Activated T-helper 1 cell treated with anti-CD3 and anti-CD28 coated beads, Interleukin-2, amount 50 U/mL, for 16 hours (primary cell): ENCODE measurements at places on chromosomes 5 and 9.

DNA sequence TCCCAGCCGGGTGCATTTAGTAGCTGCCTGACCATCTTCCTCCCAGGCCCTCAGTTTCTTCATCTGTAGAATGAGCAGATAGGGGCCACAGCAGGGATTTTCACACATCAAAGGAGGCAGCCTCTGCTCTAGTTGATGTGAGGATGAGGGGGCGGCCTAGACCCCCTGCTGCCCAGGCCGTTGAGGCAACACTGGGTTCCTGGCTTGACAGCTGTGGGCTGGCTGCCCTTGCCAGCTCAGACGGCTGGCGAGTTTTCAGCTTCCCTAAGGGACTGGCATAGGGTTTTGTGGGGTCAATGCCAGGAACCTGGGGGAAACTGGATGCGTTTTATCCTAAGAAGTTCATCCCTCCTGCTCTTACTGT is 49.6 kb downstream of the NDST1 start:
- DNase-seq: no peak

DNA sequence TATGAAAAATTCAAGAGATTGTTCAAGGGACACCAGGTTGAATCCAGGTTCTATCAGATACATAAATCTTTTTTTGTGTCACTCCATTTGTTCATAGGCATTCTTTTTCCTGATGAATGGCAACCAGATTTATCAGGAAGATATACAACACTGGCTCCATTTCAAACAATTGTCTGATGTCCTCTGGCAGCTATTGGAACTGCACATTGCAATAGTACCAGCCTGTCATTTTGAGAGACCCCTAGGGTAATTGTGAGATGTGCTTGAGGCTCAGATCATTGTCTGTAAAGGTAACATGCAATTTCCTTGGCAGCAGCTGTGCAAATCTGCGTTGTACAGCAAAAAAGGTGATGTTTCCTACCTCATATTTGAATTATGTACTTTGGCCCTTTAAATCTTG is 25.9 kb downstream of the KCTD16 start:
- DNase-seq: no peak

DNA sequence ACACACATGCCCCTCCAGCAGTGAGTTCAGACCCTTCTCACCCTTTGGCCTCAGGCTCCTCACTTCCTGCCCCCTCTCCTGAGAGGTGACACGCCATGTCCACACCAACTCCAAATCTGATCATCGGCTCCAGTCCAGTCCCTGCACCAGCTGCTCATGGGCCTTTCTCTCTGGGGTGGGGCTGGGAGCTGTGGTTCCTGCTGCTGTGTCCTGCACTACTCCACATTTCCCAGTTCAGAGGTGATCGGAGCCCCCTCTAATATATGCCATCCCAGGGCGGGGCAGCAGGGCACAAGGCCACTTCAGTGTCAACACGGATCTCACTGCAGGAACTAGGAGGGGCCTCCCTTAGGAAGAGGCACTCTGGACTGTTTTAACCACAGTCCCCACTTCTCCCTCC is 91.5 kb downstream of the ADAMTS2 start:
- DNase-seq: no peak

DNA sequence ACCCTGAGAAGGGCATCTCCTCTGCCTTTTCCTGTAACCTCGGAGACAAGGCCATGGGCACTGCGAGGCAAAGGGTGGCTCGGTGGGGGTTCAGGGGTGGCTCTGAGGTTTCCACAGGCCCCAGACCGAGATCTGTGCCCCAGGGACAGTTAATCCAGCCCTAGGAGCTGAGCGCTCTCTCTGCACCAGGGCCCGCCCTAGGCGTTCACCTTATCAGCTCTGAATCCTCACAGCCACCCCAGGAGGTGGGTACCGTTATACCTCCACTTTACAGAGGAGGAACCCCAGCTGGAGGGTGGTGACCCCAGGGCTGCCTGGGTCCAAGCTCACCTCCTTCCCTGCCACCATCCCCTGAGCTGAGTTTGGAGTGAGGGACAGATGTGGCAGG is 2.3 kb upstream of the ENG start:
- no peak for DNase-seq

- peak; percentile 24 for DNase-seq
Observed at GRCh38 chr9:111896942-111897600, 457 bp downstream of the UGCG start.

DNA sequence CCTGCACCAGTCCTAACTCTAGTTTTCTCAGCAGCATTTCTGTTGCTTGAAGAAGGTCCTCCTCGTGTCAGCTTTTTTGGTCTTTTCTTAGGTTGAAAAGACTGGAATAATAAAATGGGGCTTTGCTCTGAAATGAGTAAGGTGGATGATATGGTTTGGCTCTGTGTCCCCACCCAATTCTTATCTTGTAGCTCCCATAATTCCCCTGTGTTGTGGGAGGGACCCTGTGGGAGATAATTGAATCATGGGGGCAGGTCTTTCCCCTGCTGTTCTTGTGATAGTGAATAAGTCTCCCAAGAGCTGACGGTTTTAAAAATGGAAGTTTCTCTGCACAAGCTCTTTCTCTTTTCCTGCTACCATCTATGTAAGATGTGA is 53.6 kb downstream of the LIX1 start:
- no peak for DNase-seq

- DNase-seq: no peak
Observed at GRCh38 chr5:53994148-53994547, 316.2 kb downstream of the ARL15 start.

DNA sequence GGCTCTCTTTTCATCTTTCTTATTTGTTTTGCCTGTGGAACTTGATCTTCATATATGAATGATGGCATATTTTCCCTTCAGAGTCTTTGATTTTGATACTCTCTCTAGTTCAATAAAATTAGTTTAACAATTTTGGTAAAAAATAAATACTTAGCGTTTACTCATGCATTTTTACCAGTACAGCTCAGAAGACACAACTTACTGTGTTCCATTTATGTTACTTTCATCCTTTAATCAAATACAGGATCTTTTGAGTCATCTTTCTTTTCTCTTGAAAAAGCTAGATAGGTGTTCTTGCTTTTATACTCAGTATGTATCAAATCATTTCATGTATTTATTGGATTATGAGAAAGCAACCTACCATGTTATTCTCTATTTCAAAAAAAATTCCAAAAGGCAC is 47.1 kb upstream of the RICTOR start:
- DNase-seq: no peak

GRCh38 chr5:43140286-43140685 is 19.6 kb downstream of the ZNF131 start:
- DNase-seq: no peak

GRCh38 chr9:84851935-84852585 is 182.5 kb downstream of the NTRK2 start:
- DNase-seq: no peak

GRCh38 chr9:37382161-37382981 is 40.1 kb upstream of the GRHPR start:
- no peak for DNase-seq

- DNase-seq: no peak
Observed at GRCh38 chr5:82596451-82596850, 318.3 kb upstream of the RPS23 start.

GRCh38 chr5:6187501-6187900 is 190.8 kb downstream of the MED10 start:
- DNase-seq: no peak

- no peak for DNase-seq
Observed at GRCh38 chr5:178357121-178357521, 124.5 kb upstream of the PHYKPL start.

DNA sequence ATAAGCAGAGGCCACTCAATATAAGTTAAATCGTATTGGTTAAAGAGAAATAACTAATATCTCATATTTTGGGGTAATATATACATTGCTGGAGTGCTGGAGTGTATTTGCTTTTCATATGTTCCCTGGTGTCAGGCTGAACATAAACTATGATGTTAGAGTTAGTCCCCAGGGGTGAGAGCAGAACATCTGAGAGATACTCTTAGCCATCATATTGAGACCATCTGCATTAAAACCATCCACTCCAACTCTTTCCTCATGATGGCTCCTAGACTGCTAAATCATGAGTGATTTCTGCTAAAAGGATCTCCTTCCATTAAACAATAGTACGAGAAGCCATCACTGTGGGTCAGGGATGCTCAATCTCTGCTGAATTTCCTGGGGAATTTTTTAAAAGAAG is 436.2 kb downstream of the DTWD2 start:
- DNase-seq: no peak

DNA sequence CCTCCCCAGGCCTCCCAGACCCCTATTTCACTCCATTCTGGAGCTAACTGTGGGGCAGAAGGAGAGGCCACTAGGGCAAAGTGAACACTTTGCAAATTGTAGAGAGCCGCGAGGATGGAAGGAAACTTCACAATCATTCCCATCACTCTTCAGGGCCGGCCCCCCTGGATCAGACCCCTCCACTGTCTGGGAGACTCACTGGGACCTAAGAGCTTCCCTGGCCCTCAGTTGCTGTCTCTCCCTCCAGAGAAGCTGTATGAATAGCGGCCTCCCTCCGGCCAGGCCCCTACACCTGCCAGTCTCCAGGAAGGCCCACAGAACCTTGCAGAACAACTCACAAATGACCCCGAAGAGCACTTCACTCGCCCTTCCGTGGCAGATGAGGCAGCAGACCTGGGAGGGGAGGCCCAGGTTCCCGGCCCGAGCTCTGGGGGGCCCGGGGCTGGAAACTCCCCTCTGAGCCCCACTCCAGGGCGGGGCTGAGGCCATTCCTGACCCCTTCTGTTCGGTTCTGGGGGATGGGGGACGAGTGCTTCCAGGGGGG is 141.9 kb upstream of the IER5L start:
- no peak for DNase-seq

- DNase-seq: no peak
Observed at GRCh38 chr9:78033870-78034269, 2.3 kb upstream of the GNAQ start.
